ENCODE measurements at places on chromosomes 12 and 14.

DNA sequence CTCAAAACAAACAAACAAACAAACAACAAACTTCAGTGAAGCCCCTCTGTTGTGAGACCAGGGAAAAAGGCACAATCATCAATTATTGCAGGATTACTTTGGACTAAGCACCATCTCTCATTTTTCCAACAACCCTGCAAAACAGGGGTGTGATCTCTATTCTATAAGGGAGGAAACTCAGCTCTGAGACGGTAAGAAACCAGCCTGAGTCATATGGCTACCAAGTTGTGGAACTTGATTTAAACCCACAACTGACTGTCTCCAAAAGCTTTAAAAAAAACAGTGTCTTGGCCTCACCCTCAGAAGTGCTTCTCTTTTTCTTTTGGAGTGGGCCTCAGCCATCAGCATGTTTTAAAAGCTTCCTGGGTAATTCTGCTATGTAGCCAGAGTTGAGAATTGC, 49.8 kb downstream of the RIN3 start:
- no peak for DNase-seq

DNA sequence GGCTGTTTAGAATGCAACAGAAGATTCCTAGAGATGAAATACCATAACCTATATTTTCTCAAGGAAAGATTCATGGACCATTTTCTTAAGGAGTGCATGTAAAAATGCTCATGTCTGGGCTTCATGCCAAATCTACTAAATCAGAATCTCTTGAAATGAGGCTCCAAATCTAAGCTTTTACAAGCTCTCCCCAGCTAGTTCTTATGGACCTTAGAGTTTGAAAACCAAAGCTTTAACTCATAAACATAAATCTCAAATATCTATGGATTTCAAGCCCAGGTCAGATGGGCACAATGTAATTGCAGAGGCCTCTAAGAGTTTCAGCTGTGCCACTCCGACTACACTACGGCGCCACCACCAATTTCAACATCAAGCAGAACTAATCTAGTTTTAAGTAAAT, 117.3 kb upstream of the CAND1 start:
- no peak for DNase-seq

DNA sequence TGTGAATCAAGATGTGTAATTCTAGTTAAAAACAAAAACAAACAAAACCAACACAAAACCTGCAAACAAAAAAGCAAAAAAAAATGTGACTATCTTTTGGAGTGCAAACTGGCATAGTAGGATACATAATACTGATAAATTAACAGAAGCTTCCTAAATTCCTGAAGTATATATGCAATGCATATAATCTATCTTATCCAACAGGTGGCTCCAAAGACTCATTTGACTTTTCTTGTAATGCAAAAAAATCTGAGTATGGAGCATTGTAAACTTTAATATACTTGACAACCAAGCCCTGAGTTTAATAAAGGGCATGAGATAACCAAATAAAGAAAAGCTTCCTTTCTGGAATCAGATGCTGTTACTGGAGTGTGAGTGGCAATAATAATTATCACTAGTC, 1003.6 kb downstream of the FSCB start:
- no peak for DNase-seq

GRCh38 chr12:108307006-108307405, 32.1 kb downstream of the CMKLR1 start:
- DNase-seq, result no peak

DNA sequence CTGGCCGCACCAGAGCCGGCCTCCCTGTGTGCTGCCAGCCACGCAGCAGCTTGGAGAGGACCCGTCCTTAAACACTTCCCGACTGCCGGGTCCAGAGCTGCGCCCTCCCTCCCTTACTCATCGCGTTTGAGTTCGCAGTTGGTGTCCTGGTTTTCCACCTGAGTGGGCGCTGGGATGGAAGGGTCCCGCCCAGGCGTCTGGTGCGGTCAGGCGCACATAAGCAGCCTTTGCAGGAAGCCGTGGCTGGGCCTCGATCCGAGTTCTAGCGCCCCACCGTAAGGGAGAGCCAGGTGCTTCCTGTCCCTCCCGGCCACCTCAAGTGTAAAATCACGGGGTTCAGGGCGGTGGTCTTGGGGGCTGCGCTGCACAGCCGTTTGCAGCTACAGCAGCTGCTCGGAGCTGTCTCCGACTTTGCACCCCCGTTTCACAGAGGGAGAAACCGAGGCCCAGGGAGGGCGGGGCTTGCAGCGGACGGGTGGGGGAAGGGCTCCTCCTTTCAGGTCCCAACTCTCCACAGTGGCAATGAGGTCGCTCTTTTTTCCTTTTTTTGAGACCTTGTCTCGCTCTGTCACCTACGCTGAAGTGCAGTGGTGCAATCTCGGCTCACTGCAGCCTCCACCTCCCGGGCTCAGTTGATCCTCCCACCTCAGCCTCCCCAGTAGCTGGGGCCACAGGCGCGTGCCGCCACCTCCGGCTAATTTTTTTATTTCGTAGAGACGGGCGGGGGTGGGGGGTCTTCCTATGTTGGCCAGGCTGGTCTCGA, 51.3 kb downstream of the LRCOL1 start:
- DNase-seq, result no peak

- DNase-seq, result no peak
These were observed 150.6 kb downstream of the ADCK1 start for GRCh38 chr14:77950371-77951063.

- DNase-seq, result no peak
These were observed 13.7 kb upstream of the OR5AU1 start for GRCh38 chr14:21169573-21169972.

DNA sequence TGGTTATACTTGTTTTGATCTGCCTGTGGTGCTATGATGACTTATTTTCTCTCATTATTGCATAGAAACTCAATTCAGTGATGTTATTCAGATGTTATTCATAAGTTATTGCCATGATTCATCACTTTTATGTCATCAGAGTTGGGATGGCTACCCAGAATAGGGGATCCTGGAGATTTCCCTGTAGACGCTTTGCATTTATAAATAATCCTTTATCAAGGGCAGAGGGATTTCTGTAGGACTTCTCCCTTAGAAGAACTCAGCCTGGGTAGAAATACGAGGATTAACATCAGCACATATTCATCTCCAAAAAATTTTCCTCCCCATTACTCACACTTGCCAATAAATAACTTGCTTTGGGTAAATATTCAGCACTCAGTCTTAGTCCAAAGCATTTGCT, 4.9 kb downstream of the GPRC5A start:
- no peak for DNase-seq

Data from activated T-cell treated with anti-CD3 and anti-CD28 coated beads, Interleukin-2, amount 50 U/mL, for 4 hours (primary cell).